Stimulated activated CD8-positive, alpha-beta memory T cell treated with anti-CD3 and anti-CD28 coated beads, Interleukin-7, amount 100 ng/mL, for 48 hours (primary cell): ENCODE measurements at places on chromosomes 11 and 22.

- DNase-seq = no peak
Measured at GRCh38 chr11:68766786-68767185, 15.5 kb upstream of the TESMIN start.

- no peak for DNase-seq
Measured at GRCh38 chr11:35138943-35139721, at the start of gene CD44. TSS of gene CD44 (plus strand) at chr11:35139171. CDS start at chr11:35139304, 133 bp downstream.

DNA sequence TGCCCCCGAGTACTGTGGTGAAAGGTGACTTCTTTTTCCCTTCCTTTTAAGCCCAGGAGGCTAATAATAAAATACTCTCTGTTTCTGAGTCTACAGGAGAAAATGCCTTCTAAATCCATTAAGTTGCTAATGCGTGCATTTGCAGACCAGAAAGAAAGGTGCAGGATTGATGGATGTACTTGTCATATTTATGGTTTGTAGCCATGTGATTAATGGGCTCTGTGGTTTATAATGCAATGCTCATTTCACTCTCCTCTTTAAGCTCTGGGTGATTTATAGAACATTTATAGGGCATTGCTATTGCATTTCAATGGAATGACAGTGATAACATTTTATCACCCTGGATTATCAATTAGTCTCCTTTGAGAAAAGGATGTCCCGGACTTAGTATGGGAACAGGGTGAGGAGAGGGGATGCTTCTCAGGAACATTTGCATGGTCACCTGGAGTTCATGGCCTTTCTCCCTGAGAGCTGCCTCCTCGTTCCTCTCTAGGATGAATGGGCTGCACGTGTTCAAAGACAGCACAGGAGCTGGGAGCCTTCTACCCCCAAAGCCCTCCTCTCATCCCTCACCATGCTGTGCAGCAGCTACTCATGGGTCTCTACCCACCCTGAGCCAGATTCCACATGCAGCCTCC lies 82.8 kb upstream of the HMGXB4 start:
- DNase-seq = no peak

DNA sequence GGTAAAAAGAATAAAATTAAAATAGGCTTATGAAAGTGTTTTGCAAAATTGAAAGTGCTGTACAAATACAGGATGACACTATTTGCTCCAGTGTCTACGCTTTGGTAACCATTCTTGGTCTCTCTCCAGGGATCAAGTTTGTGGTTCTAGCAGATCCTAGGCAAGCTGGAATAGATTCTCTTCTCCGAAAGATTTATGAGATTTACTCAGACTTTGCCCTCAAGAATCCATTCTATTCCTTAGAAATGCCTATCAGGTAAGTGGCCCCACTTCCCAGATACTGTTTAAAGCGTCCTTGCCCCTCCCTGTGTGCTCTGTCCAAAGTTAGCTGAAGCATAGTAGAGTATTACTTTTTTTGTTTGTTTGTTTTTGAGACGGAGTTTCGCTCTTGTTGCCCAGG lies 3.1 kb downstream of the TRAPPC4 start:
- no peak for DNase-seq

- no peak for DNase-seq
Measured at GRCh38 chr11:14518820-14519219, 1.4 kb downstream of the PSMA1 start.

DNA sequence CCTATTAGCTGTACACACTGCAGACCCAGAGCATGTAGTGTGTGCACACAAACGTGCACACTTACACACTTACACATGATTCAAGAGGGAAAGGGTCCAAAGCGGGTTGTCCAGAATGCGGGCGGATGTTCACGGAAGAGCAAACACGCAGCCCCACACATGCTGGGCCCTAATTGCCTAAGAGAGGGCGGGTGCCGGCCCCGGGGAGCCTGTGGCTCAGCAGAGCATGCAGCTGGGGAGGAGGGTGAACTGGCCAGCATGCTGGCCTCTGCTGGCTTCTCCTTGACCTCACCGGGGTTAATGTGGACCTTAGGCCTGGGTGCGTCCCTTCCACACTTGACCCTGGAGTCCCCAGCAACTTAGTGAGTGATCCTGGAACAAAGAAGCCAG lies 816.3 kb downstream of the BRD1 start:
- no peak for DNase-seq

- no peak for DNase-seq
Measured at GRCh38 chr22:39254789-39255298, 10.1 kb upstream of the PDGFB start.

GRCh38 chr11:114129142-114129541 lies 69.6 kb downstream of the ZBTB16 start:
- no peak for DNase-seq

- DNase-seq = no peak
Measured at GRCh38 chr22:30486661-30487115, 14.9 kb upstream of the SEC14L3 start.

GRCh38 chr11:44347538-44347937 lies 37.6 kb upstream of the ALX4 start:
- no peak for DNase-seq

DNA sequence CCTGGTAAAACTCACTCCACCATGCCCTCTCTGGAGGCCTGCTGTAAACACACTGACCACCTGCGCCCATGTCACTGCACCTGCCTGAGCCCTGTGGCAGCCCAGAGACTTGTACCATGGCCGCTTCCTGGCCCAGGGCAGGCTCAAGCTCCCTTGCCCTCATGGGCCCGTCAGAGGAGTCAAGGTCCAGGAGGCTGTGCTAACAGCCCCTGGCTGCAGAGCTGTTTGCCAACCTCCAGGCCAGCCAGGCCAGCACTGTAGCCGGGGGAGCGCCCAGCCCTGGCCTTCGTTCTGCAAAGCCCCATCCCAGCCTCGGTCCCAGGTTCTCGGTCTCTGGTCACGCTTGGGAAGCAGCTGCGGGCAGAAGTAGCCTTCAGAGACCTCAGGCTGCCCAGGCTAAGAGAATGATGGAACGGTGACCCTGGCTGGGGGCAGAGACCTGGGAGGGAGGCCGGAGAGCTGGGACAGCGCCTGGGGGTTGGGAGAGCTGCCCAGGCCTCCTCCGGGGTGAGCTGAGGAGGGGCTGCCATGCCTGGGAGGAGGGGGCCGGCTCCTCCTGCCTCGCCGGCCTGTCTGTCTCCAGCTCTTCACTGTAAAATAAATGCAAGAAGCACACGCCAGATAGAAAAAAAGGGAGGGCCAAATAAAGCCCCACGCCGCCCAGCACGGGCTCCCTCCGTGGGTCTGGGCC lies 11.9 kb upstream of the TCF20 start:
- DNase-seq = no peak

DNA sequence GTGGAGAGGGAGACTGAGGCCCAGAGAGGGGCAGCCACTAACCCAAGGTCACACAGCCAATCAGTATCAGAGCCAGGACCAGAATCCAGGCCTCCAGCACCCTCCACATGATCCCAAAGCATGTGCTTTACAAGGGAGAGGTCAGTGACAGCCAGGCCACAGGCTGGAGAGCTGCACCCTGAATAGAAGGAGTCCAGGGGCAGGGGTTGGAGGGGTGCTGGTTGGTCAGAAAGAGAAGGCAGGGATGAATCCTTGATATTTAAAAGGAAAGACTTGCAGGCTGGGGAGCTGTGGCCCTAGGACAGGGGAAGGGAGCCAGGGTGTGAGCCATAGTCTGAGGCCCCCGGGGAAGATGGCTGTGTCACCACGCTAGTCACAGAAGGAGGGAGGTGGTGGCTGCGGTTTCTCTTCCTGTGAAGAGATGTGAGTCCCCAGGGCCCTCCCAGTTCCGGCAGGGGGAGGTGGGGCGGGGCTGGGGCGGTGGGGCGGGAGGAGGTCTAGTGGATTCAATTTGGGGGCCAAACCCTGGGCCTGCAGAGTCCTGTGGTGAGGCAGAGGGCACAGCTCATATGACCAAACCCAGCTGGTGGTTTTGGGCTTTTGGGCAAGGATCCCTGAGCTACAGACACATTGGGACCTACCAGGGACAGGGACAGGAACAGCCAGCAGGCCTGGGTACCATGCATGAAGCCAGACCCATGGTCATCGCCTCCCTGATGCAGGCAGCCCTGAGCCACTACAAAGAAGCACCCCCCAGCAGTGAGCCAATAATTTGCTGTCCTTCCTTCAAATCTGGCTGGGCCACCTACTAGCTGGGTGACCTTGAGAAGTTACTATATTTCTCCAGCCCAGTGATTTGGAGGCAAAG lies 14.0 kb downstream of the RAC2 start:
- peak; percentile 81 for DNase-seq

GRCh38 chr11:35365961-35366360 lies 53.4 kb downstream of the SLC1A2 start:
- DNase-seq = no peak

DNA sequence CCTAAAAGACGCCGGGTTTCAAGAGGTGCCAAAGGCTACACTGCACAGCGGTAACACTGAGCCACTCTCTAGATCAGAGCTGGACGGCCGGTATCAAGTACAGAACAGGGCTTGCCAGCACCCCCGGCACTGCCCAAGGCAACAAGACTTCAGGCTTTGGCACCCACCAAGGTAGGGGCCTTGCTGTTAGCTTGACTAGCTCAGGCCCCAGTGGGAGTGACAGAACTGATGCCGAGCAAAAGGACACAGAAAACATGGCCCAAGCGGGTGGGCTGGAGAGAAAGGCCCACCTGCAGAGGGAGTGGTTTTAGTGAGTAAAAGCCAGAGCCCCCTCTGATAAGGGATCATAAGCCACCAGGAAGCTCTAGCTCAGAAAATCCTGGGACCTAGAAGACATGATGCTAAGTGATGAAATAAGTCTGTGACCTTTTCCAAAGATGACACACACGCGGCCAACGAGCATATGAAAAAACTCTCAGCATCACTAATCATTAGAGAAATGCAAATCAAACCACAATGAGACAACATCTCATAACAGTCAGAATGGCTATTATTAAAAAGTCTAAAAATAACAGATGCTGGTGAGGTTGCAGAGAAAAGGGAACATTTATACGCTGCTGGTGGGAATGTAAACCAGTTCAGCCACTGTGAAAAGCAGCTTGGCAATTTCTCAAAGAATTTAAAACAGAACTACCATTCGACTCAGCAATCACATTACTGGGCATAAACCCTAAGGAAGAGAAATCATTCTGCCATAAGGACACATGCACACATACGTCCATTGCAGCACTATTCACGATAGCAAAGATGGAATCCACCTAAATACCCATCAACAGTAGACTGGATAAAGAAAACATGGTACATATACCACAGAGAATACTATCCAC lies 12.9 kb downstream of the EHD1 start:
- peak; percentile 65 for DNase-seq

- no peak for DNase-seq
Measured at GRCh38 chr22:43126501-43127165, 16.1 kb downstream of the BIK start.

GRCh38 chr22:42922374-42923191 lies 65.5 kb upstream of the ARFGAP3 start:
- no peak for DNase-seq

GRCh38 chr11:65089621-65090020 lies 5.6 kb downstream of the ZFPL1 start:
- no peak for DNase-seq

DNA sequence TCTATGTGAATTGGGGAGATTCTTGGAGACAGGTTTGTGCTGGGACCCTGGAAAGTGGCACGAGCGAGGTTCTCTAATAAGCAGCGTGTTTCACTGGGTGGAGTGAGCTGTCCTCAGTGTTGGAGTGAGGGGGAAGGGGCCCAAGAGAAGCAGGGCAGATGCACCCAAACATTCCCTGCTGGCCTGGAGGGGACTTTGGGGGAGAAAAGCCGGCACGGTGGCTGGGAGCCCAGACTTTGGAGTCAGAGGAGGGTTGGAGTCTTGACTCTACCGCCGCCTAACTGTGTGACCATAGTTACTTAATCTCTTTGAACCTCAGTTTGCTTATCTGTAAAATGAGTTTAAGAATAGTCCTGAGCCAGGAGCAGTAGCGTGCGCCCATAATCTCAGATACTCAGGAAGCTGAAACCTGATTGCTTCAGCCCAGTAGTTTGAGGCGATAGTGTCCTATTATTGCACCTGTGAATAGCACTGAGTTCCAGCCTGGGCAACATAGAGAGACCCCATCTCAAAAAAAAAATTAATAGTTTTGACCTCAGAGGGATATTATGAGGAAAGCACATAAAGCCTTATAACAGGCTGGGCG lies 614 bp downstream of the NR1H3 start:
- no peak for DNase-seq

DNA sequence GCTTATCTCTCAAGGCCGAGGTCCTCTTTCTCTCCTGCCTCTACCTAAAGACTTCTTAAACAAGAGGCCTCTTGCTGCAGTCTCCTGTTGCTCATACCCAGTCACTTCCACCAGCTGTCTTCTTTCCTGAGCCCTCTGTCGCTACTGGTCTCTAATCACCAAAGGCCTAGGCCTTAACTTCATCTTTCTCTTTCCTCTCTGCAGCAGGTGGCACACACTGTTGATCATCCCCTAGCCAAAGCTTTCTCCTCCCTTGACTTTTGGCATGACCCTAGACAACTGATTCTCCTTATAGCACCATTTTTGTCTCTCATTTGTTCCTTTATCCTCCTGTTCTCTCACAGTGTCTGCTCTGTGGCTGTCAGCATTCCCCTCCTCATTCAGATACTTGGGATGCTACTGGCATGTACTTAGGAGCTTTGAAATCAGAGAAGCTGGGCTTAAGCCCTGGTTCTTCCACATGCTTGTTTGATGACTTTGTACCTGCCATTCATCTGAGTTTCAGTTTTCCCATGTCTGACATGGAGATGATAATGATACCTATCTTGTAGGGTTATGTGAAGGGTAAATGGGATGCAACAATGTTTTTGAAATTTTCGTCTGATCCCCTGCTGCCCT lies 22.4 kb downstream of the ENDOD1 start:
- DNase-seq = no peak

DNA sequence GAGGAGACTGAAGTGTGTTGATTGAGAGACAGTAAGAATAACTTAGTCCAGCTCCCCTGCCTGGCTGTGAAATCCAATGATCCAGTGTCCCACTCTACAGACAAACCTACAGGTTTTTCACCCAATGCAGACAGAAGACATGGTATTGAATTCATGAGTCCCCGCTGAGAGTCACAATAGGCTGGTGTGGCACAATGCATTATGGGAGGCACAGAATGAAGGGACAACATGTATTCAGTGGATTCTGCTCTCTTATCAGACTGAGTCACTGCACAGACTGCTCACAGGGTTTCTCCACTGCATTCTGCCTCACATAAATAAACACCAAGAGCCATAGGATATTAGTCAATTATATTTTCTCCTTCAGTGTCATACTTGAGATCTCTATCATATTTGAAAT lies 55.2 kb upstream of the TOP3B start:
- no peak for DNase-seq

DNA sequence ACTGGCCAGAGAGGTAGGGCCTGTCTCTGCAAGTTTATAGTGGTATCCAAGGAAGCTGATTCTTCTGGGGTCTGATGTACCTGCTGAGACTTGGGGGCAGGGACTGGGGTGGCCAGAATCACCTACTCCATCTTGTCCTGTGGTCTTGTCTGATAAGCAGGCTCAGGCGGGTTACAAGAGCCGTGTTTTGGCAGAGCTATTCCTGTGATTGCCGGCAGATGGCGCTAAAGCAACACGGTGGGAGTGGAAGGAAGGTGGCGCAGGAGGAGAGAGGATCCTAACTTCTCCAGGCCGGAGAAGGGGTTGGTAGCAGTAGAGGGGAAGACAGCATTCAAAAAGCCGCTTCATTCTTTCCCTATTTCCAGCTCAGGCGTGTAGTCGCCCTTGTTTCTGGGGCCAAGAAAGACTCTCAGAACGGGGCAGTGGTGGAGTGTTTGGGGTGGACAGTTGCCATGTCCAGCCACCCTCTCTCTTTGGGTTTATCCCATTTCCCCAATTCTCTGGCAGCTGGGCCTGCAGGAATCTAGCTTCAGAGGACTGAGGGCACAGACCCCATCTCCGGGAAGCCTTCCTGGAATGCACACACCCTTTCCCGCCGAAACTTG lies 15.1 kb downstream of the CHRM1 start:
- peak; percentile 49 for DNase-seq

- no peak for DNase-seq
Measured at GRCh38 chr11:120401506-120401905, 65.3 kb downstream of the ARHGEF12 start.

GRCh38 chr11:89490602-89490980 lies 584 bp downstream of the NOX4 start:
- no peak for DNase-seq
